ENCODE measurements at places on chromosomes 4 and X.

DNA sequence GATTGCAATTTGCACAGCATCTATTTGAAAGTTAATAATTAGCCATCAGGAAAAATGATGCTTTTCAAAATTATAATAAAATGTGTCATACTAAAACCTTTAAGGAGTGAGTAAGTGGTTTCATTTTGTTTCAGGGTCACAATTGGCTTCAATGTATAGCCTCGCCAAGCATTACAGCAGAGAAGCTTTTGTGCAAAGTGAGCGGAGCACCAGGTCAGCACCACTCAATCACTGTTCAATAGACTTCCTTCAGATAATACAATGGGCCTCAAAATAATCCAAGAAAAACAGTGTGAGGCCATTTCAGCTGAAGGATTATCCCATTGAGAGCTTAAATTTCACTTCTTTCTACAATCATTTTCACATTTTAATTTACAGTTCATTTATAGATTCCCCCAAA, 409.2 kb upstream of the SLIT2 start:
- DNase-seq: no peak

- DNase-seq: peak; percentile 77
Observed at GRCh38 chr4:36392024-36392423, 110.6 kb downstream of the DTHD1 start.

DNA sequence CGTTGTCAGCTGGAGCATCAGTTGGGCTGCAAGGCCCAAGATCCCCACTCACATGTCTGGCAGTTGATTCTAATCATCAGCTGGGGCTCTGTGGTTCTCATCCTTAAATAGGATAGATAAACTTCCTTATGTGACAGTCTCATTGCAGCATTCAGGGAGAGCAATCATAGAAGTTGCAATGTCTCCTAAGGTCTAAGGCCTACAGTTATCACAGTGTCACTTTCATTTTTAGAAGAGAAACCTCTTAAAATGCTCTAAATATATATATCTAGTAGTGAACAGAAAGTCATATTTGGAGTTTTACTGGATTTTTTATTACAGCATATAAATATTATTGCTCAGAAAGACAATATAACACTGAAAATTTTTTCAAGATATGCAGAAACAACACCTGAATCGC, 226.0 kb upstream of the PPP1R2C start:
- no peak for DNase-seq

GRCh38 chrX:41176263-41176662, 91.0 kb downstream of the USP9X start:
- DNase-seq: no peak

- no peak for DNase-seq
Observed at GRCh38 chr4:101032541-101032940, 314.8 kb downstream of the PPP3CA start.

- DNase-seq: no peak
Observed at GRCh38 chr4:190015538-190016368, 11.3 kb downstream of the FRG2 start.

DNA sequence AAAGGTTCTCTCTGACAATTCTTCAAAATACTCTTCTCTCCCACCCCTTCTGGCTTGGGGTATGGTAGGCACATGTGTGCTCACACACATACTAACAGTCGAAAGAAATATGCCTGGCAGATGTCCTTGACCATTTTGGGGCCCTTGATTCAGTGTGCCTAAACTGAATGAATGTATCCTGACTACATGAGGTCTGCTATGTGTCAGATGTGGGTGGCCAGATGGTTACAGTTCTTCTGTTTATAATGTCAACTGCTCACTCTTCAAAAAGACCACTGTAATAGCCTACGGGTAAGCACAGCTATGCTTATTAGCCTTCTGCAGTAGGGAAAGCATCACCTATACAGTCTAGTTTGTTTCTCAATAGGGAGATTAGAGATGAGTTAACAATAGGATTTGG, 63.7 kb upstream of the VEGFC start:
- DNase-seq: no peak

DNA sequence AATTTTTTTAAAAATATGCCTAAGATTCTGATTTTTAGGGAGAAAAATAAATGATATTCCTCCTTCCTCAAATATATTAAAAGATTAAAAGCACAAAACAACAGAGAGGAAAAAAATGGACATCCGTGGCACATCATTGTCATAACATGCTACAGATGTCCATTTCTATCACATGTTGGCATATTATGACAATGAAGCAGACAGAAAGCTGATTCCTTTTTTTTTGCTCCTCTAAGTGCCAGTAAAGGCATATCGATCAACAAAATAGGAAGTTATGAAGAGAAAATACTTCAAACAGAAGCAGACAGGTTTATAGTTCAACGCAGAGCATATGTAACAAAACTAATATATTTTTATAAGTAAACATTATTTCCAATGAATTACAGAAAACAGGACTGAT, 11.2 kb downstream of the KLHL8 start:
- DNase-seq: no peak

GRCh38 chr4:179372242-179372641, 1930.0 kb upstream of the AGA start:
- DNase-seq: no peak

DNA sequence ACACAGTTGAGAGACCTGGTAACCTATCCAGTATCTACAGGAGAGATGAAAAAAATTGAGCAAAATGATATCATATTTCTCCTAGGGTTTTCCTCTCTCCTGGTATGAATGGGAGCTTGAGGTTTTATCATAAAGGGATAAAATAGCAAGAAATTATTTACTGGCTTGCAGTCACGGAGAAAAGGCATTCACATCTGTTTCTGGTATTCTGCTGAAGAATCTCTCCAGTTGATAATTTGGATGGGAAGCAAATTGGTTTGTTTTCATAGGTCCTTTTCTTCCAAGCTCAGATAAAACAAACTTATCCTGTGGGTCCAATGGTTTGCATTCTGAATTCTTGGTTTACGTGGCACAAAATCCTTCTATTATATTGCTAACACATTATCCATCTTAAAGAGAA, 83.1 kb upstream of the GYPA start:
- DNase-seq: no peak

DNA sequence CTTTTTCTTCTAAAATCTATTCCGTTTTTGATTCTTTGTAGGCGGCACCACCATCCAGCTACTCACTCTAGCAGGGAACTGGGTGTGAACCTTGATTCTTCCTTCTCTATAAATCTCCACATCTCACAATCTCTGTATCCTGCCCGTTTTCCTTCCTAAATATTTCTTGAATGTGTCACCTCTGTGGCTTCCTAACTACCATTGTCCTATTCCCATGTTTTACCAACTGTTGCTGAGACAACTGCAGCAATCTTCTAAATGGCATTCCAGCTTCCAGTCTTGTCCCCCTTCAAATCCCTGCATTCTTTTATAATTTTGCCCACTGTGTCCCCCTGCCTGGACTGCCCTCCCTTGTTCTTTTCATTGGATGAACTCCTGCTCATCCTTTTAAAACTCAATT, 641.3 kb downstream of the RPA4 start:
- peak; percentile 39 for DNase-seq

DNA sequence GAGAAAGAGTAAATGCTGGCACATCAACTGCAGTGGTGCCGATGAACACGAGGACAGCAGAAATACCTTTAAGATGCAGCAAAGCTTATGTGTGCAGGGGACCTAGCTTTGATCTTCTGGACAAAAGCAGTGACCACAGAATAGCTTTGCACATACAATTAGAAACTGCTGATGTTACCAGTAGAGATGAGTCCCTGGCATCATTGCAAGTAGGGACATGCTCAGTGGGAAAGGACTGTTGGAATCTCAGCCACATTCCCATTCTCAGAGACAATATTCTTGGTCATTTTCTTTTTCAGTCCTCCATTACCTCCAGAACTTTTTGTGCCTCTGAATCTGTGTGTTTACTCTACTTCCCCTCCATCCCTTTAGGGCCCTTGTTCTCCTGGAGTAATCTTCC, 16.9 kb upstream of the PDLIM3 start:
- DNase-seq: peak; percentile 58

- DNase-seq: peak; percentile 45
Observed at GRCh38 chr4:16264798-16265197, 38.5 kb upstream of the TAPT1 start.

GRCh38 chrX:118551426-118551825, 55.8 kb downstream of the DOCK11 start:
- peak; percentile 56 for DNase-seq

- no peak for DNase-seq
Observed at GRCh38 chr4:162170509-162170908, 6.7 kb upstream of the FSTL5 start.

GRCh38 chr4:24888475-24889344, 24.1 kb downstream of the CCDC149 start:
- DNase-seq: no peak
